ENCODE measurements at places on chromosomes 7 and 10. TPM values are rescaled to one million over a fixed set of nuclear protein-coding genes. Genes with fewer than 3 reads are reported as not detected.

GRCh38 chr7:32385316-32385956, 104.7 kb downstream of the LSM5 start:
- H3K36me3 ChIP-seq, result no peaks in the 10 kb centered on the region
- DNase-seq, result no peak
- H3K4me3 ChIP-seq, result no peak overlapping the region
- H3K27me3 ChIP-seq, result no peaks in the 10 kb centered on the region
- H3K4me1 ChIP-seq, result no peaks in the 10 kb centered on the region

DNA sequence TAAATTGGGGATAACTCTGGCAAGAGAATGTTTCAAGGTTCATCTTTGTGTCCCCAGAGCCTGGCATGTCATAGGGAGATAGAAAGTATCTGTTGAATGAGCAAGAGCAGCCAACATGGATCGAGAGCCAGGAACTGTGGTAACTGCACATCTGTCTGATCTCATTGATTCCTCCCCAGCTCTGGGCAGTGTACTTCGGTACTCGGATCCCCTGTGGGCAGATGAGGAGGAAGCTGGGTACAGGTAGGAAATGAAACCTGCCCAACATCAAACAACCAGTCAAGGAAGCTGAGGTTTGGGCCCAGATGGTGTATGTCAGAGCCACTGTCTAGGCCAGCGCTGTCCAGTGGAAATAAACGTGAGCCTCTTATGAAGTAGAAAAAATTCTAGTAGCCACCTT, 76.4 kb downstream of the GRK5 start:
- no peak overlapping the region for H3K27ac ChIP-seq
- H3K4me3 ChIP-seq, result no peak overlapping the region
- peaks cover 79% of the 10 kb centered on the region for H3K4me1 ChIP-seq
- H3K36me3 ChIP-seq, result no peaks in the 10 kb centered on the region

GRCh38 chr10:102133373-102134195, 744 bp downstream of the PPRC1 start:
- H3K36me3 ChIP-seq, result peaks cover 8% of the 10 kb centered on the region
- peaks cover 37% of the 10 kb centered on the region for H3K4me1 ChIP-seq
- no peaks in the 10 kb centered on the region for H3K27me3 ChIP-seq
- H3K4me3 ChIP-seq, result peak overlapping the region; percentile 83

DNA sequence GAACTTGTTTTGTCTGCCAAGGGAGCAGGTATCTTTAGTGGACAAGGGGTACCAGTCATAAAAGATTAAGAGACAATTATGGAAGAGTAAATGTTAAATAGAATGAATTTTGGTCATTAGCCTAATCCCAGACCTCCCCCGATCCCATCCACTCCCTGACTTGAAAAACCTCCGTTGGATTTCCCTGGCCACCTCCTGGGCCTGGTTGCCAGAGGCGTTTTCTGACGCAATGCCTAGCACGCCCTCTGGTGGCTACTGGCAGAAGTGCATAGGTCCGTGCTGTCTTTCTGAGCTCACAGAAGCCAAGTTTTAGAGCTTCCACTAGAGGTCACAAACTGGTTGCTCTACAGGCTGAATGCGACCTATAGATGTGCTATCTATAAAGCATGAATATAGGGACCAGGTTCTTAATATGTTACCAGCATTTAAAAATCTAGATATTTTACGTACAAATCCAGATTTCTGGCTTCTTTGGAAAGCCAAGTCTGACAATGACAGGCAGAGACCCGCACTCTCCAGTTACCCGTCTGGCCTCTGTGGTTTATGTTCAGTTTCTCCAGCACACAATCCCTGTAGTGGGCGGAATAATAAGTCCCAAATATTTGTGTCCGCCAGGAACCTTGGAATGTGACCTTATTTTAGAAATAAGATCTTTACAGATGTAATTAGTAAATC, 39.8 kb downstream of the SPOCK2 start:
- H3K4me1 ChIP-seq, result peaks cover 5% of the 10 kb centered on the region
- DNase-seq, result peak; percentile 94
- H3K27me3 ChIP-seq, result no peaks in the 10 kb centered on the region
- no peak overlapping the region for H3K27ac ChIP-seq
- no peaks in the 10 kb centered on the region for H3K36me3 ChIP-seq

- H3K27ac ChIP-seq, result no peak overlapping the region
- DNase-seq, result no peak
- H3K4me3 ChIP-seq, result no peak overlapping the region
- no peaks in the 10 kb centered on the region for H3K36me3 ChIP-seq
These were observed 41.7 kb downstream of the GTF2IRD1 start for GRCh38 chr7:74495112-74496086.

DNA sequence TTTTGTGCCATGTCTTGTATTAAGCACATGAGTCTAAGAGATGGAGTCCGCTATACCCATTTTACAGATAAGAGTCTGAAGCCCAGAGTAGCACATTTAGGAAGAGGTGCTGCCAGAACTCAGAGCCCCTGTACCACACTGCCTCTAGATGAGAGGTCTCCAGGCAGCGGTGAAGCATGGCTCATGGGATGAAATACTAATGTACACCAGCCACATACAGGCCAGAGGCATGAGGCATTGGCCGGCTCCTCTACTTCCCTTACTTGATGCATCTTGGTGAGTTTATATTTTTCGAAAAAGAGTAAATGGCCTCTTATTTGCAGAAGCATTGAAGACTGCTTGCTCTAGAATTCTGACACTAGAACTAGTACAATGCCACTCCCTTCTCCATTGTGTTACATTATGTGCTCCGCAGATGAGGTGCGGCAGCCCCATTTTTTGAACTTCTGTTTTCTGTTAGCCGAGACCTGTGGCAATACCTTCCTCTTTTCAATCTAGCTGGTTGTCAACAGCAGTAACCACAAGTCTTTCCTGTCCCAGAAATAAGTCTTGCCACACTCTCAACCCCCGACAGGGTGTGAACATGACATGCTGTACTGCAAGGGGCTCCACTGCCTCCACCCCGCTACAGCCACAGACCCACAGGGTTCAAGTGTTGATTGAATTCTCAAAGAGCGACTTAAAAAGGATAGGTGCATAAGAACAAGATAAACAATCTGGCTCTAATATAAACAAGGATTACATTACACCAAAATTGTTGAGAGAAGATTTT, 145.3 kb downstream of the CELF2 start:
- H3K4me1 ChIP-seq, result peaks cover 20% of the 10 kb centered on the region
- no peak overlapping the region for H3K27ac ChIP-seq
- DNase-seq, result no peak
- H3K27me3 ChIP-seq, result no peaks in the 10 kb centered on the region
- no peaks in the 10 kb centered on the region for H3K36me3 ChIP-seq
- H3K4me3 ChIP-seq, result no peak overlapping the region

DNA sequence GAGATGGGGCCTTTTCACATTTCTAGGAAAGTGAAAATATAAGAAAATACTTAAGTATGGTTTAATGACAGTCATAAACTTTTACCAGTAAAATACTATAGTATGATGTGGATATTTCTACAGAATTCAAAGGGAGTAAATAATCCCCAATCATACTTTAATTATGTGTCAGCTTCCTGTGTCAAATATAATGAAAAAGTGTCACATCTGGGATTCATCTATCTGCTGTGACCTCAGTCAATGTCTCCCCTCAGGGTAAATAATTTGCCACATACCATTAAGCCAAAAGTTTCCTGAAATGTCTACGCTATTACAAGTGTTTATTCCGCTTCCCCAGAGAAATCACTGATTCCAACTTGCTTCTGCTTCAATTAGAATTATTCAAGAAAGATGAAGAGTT, 110.5 kb downstream of the ITGA8 start:
- no peaks in the 10 kb centered on the region for H3K27me3 ChIP-seq
- DNase-seq, result no peak
- no peak overlapping the region for H3K27ac ChIP-seq
- H3K4me1 ChIP-seq, result peaks cover 9% of the 10 kb centered on the region

DNA sequence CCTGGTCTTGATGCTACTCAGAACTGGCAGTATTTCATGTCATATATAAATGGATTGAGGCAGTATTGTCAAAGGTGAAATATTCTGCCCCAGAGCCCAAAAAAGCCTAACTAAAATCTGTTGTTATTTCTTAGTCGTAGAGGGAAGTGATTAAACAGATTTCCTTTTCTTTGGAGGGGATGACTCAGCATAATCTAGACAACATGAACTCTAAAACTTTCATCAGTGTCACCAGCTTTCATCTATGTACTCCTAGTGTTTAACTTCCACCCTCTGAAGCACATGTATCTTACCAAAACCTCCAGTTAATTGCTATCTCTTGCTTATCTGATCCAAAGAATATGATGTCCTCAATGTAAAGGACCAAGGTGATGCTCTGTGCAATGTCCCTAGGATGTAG, 97.1 kb upstream of the ARID5B start:
- DNase-seq, result no peak
- no peak overlapping the region for H3K4me3 ChIP-seq
- no peaks in the 10 kb centered on the region for H3K4me1 ChIP-seq
- no peak overlapping the region for H3K27ac ChIP-seq

GRCh38 chr7:4657640-4658417, 24.3 kb upstream of the FOXK1 start:
- H3K27me3 ChIP-seq, result no peaks in the 10 kb centered on the region
- peaks cover 7% of the 10 kb centered on the region for H3K4me1 ChIP-seq
- DNase-seq, result no peak
- no peak overlapping the region for H3K4me3 ChIP-seq
- no peak overlapping the region for H3K27ac ChIP-seq

The RNF148 gene
- total RNA-seq, result 1.7 TPM

Data from vagina (tissue), 2 donors.